Midbrain (tissue), 1 donor: ENCODE measurements at places on chromosomes 6 and 20.

DNA sequence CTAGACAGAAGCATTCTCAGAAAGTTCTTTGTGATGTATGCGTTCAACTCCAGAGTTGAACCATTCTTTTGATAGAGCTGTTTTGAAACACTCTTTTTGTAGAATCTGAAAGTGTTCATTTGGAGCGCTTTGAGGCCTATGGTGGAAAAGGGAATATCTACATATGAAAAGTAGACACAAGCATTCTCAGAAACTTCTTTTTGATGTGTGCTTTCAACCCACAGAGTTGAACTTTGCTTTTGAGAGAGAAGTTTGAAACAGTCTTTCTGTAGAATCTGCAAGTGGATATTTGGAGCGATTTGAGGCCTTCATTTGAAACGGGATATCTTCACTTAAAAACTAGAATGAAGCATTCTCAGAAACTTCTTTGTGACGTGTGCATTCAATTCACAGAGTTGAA, 582.6 kb upstream of the ZNF337 start:
- no peak for DNase-seq

- no peak for DNase-seq
These were observed 494.7 kb downstream of the CD83 start for GRCh38 chr6:14612016-14612980.

DNA sequence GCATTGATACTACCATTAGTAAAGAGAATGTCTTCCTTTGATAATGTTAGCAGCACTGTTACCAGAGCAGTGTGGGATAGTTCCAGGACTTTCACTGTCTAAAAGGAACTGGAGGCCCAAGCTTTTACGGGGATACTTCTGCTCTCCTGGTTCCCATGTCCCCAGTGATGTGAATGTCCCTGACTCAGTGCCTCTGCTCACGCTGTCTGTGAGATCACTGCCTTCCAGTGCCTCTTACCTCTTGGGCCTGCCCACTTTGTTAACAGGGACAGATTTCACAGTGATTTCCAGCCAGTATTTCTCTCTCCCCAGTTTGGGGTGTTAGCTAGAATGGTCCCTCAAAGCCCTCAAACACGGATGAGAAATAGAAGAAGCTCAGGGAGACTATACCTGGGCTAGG, 14.4 kb downstream of the PTPRA start:
- DNase-seq, result no peak

DNA sequence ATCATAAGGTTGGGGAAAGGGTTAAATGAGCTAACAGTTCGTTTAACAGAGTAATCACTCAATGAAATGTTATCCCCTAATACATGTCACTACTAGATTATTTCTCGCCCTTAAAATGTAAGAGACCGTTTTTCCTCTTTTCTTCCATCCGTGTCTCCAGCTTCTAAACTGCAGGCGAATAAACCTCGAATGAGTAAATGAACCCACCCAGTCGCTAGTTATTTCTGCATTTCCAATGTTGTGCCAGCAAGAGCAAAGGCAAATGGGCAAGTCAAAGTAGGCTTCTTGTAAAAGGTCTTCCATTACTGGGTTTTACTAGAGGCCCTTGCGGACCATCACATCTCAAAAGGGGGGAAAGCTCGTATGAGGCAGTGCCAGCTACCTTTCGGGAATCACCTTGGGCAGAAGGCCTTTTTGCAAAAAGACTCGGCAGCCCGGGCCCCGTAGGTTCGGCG, 400 bp upstream of the SMAP1 start:
- no peak for DNase-seq

GRCh38 chr6:29976588-29977424, 34.5 kb downstream of the HLA-A start:
- DNase-seq, result peak; percentile 51

- DNase-seq, result no peak
These were observed 20.0 kb upstream of the AHI1 start for GRCh38 chr6:135517527-135517926.

DNA sequence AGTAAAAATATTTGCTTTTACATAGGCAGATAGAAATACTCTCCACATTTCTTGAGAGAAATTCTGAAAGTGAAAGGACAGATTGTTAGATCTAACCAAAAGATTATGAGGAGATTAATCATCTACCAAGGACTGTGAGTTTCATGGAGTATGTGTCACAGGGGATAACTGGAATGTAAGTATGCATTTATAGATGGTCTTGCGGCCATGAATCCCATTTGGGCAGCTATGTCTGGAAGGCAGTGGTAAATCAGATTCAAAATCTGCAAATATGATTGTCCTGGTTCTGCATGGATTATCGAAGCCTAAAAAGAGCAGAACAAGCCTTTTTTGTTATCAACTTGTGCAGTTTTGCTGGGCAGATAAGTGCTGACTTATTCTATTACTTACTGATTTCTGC, 293.8 kb downstream of the RFPL4B start:
- DNase-seq, result no peak

DNA sequence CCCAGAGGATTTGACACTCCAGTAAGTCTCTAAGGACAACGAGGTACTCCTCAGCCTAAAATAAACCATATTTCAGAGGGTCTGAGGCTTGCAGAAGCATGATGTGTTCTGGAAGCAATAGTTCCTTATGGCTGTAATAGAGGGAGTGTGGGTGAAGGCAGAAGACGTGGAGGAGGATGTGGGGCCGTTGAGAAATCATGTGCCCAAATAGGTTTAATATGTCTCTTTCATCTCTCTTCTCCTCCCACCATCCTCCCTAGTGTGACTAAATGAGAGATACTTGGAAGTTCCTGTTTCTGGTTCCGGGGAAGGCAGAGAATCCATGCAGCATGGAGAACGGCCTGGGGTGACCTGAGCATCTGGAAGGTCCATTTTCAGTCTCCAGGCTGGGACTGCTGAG, 174.0 kb upstream of the RSPO3 start:
- DNase-seq, result no peak

DNA sequence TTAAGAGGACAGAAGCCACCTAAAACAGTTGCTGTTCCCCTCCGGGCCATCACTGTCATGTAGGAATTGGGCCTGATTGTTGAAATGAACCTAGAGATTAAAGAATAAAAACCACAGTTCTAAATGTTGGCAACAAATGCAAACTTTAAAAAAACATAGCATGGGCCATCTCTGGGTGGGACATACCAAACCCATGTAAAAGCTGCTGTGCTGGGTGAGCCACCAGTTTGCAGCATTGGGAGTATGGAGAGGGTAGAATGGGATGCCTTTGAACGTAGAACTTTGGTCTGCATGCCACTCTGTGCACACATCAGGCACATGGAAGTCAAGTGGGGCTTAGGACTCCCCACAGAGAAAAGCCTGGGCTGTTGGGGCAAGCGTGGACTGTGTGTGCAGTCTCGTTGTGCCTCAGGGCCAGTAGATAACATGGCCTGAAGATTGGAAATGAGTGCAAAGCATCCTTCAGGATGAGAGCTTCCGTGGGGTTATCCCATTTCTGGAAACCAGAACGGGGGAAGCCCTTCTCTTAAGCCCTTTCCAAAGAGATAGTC, 28.1 kb downstream of the EPB41L1 start:
- no peak for DNase-seq

- no peak for DNase-seq
These were observed 694 bp upstream of the FAM120B start for GRCh38 chr6:170305805-170306323.

DNA sequence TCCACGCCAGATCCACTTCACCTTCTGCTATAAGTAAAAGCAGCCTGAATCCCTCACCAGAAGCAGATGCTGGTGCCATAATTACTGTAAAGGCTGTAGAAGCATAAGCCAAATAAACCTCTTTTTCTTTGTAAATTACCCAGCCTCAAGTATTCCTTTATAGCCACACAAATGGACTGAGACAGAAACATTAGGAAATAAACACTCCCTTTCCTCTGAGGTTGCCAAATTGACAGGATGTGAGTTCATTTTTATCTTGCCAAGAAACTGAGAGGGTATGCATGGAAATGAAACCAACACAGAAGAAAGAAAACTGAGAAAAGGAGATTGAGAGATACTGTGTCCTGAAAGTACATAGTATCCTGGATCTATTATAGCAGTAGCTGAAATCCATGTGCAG, 481.2 kb downstream of the HAO1 start:
- no peak for DNase-seq

GRCh38 chr6:57329933-57330332, 12.5 kb downstream of the PRIM2 start:
- DNase-seq, result no peak

GRCh38 chr6:5674141-5674540, 332.6 kb downstream of the NRN1 start:
- DNase-seq, result no peak

DNA sequence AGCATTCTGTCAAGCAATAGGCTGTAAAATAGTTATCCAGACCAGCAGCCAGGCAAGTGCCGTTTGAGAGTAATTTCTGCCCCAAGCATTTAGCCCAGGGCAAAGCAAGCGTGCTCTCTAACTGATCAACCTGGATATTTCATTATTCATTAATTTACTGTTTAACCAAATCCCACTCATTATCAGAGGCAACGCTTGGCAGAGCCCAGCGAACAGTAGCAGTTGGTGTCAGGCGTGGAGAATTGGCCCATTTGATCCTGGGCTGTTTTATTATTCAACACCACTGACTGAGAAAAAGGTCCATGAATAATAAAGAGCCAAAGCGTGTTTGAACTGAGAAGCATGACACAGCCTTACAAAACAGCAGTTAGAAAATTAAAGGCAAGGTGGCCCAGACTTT, 35.3 kb downstream of the TFAP2B start:
- DNase-seq, result peak; percentile 4
